NCI-H146 (cell line): ENCODE measurements at places on chromosomes 7 and 10.

DNA sequence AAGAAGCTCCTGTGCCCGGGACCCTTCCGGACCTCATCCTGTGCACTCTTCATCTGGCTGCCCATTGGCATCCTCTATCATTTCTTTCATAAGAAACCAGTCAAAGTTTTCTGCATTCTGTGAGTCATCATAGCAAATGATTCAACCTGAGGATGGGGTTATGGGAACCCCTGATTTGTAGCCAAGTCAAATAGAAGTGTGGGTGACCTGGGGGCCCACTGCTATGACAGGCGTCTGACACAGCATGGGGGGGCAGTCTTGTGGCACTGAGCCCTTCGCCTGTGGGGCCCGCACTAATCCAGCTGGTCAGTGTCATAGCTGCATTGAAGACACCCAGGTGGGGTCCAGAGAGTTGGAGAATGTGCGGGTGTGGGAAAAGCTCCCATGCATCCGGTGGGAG is 230.4 kb downstream of the USP6NL start:
- DNase-seq, result no peak

GRCh38 chr10:30645340-30645827 is 15.8 kb upstream of the LYZL2 start:
- no peak for DNase-seq

DNA sequence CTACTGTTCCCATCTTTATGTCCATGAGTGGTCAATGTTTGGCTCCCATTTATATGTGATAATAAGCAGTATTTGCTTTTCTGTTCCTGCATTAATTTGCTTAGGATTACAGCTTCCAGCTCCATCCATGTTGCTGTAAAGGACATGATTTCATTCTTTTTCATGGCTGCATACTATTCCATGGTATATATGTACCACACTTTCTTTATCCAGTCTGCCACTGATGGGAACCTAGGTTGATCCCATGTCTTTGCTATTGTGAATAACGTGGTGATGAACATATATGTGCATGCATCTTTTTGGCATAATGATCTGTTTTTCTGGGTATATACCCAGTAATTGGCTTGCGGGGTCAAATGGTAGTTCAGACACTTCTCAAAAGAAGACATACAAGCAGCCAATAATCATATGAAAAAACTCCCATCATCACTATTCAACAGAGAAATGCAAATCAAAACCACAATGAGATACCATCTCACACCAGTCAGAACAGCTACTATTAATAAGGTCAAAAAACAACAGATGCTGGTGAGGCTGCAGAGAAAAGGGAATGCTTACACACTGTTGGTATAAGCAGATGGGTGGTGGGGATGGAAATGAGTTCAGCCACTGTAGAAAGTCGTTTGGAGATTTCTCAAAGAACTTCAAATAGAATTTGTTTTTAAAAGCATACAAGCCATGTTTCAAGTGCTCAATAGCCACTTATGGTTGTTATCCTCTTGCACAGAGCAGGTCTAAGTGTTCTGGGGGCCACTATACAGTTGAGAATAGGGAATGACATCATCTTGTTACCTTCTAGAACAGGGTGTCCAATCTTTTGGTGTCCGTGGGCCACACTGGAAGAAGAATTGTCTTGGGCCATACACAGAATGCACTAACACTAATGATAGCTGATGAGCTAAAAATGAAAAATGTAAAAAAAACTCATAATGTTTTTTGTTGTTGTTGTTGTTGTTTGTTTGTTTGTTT is 23.2 kb upstream of the SDK1 start:
- DNase-seq, result no peak

DNA sequence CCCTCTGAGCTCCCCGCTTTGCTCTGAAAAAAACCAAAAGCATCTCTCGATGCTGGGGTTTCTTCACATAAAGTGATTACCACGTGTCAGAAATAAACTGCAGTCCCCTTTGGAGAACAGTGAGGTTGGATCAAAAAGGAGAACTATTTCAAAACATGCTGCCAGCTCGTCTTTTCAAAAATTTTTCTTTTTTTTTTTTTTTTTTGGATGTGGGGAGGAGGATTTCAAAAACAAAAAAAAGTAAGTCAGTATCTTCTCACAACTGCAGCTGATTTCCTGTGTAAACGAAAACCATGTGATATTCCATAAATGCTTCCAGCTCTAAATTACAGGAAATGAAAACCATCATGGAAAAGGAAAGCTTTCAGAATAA is 155.0 kb upstream of the LYZL2 start:
- DNase-seq, result no peak

DNA sequence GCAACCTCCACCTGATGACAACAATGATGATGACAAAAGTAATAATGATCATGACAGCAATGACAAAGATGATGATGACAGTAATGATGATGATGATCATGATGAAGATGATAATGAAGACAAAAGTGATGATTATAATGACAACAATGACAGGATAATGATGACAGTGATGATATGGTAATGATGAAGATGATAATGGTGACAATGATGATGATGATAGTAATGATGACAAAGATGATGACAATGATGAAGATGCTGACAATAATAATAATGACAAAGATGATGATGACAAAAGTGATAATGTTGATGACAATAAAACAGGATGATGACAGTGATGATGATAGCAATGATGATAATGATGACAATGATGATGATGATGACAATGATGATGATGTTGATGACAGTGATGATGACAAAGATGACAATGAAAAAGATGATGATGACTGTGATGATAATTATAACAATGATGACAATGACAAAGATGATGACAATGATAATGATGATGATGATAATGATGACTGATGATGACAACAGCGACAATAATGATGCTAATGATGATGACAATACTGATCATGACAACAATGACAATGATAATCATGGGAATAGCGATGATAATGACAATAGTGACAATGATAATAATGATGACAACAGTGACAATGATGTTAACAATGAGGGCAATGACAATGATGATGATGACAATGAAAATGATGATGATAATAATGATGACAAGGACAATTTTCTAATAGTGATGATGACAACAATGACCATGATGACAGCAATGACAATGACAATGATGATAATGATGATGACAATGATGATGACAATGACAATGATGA is 1106.5 kb upstream of the AUTS2 start:
- DNase-seq, result no peak

DNA sequence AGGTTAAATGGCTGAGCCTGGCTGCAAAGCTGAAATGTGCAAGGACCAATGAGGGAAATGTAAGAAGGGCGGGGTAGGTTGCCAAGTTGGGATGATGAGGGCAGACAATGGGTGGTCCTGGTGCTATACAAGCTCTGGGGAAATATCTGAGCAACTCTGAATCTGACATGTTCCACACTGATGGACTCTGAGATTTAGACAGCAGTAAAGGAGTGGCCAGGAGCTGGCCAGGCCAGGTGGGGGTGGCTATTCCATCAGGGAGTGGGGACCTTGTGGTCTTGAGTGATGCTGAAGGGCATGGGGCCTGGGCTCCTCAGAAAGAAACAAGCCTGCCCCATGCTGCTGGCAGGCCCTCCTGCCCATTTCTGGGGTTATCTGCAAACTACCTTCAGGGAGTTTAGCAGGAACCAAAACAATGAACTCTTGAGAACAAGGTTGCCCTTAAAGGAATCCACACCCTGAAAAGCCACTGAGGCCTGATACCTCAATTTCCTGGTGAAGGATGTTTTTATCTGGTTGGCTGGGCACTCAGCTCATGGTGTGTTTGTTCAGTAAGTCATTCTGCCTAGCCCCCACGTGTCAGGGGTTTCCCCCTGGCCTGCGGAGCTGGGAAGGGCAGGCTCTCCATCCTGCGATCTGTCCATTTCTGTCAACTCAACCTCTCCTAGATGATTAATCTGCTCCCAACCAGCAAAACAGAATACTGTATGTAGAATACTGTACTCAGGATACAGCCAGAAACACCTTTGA is 143.3 kb upstream of the TNS3 start:
- DNase-seq, result no peak

GRCh38 chr10:86229811-86230556 is 136.6 kb downstream of the GRID1 start:
- DNase-seq, result no peak
